ENCODE measurements at places on chromosomes 2 and 18. TPM values are rescaled to one million over a fixed set of nuclear protein-coding genes. Genes with fewer than 3 reads are reported as not detected.

Gene SLC9A4
- 0.05 TPM for total RNA-seq

Gene SERPINB8
- 7.0 TPM for total RNA-seq

Gene TMEM178A
- total RNA-seq, result 0.66 TPM

Gene CIDEA
- total RNA-seq, result 0.05 TPM

Gene UGT1A3
- total RNA-seq, result not detected

Gene CLASP1
- 18.4 TPM for total RNA-seq

Gene CAD
- 14.8 TPM for total RNA-seq

Gene GPR45
- not detected for total RNA-seq

Gene NRP2
- 11.7 TPM for total RNA-seq

Gene DNAH6
- 0.66 TPM for total RNA-seq

Gene BOK
- 2.5 TPM for total RNA-seq

Gene STAT4
- total RNA-seq, result 7.5 TPM

Gene ACKR3
- 7.1 TPM for total RNA-seq

Gene ADD2
- 0.90 TPM for total RNA-seq

Gene SIX2
- total RNA-seq, result 0.90 TPM
